ENCODE measurements at places on chromosomes 4 and X. TPM values are rescaled to one million over a fixed set of nuclear protein-coding genes. Genes with fewer than 3 reads are reported as not detected.

Gene FAM53A
- 1.9 TPM for total RNA-seq

Gene AWAT2
- not detected for total RNA-seq

DNA sequence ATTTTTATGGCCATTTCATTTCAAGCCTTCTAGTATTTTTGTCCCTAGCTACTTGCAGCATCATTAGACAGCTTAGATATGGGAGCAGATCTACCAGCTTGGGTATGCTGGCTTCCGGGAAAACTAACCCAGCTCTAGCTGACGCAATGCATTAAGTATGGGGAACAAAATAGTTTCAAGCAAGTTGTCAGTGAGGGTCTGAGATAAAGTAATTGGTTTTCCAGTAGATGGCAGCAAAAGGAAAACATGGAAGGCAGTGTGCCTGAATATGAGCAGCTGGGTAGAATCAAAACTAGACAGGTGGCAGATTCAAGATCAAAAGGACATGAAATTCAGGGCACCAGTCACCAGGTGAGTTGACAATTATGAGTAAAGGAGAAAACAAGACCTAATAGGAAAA, 340.9 kb upstream of the CTSO start:
- no peaks in the 10 kb centered on the region for H3K4me1 ChIP-seq
- no peaks in the 10 kb centered on the region for H3K36me3 ChIP-seq
- no peak overlapping the region for H3K4me3 ChIP-seq
- DNase-seq = no peak
- no peaks in the 10 kb centered on the region for H3K27me3 ChIP-seq

DNA sequence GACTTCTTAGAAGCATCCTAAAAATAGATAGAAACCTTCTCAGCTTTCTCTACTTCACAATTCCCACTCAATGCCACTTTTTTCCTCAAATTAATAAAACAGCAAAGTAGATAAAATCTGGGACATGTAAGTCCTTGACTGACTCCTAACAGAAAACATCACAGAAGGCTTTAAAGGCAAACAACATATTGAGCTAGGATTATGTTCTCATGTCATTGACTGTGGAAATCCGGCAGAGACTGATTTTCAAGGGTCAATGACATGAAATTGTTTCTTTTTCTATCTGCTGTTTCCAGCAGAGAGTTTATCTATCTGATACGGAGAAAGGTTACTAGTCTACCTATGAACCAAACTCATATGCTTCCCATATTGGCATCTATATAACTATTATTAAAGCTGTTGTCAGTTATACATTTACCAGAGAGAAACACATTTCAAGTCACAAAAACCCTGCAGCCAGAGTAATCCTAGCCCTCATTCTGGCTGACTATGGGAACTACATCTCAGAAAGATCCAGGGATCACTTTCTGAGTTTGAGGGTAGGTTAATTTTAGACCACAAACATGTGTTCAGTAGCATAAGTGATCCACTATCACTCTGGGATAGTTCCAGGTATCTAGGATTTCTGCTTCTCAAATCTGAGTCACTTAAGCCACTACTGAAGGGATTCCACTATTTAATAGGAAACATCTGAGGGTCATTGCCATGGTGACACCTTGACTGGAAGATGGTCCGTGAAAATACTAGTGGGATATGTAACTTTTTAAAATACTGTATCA, 147.6 kb downstream of the PPP3CA start:
- H3K4me3 ChIP-seq = no peak overlapping the region
- no peaks in the 10 kb centered on the region for H3K27me3 ChIP-seq
- H3K4me1 ChIP-seq = no peaks in the 10 kb centered on the region
- DNase-seq = no peak
- H3K36me3 ChIP-seq = peaks cover 3% of the 10 kb centered on the region
- no peak overlapping the region for H3K27ac ChIP-seq

GRCh38 chr4:25100021-25100555, 60.2 kb downstream of the SEPSECS start:
- no peak overlapping the region for H3K4me3 ChIP-seq
- H3K27ac ChIP-seq = no peak overlapping the region
- H3K27me3 ChIP-seq = no peaks in the 10 kb centered on the region
- H3K36me3 ChIP-seq = no peaks in the 10 kb centered on the region
- no peak for DNase-seq

Measured in T-cell (primary cell).